ENCODE measurements at places on chromosomes 7 and 10.

- no peak for DNase-seq
Observed at GRCh38 chr10:597976-598375, 91.5 kb downstream of the DIP2C start.

- no peak for DNase-seq
Observed at GRCh38 chr7:24381894-24382505, 98.0 kb downstream of the NPY start.

- no peak for DNase-seq
Observed at GRCh38 chr10:9028231-9028630, 973.7 kb downstream of the GATA3 start.

GRCh38 chr7:42756841-42757240 is 155.0 kb downstream of the C7orf25 start:
- DNase-seq: no peak

GRCh38 chr10:127080317-127080716 is 116.1 kb downstream of the INSYN2A start:
- DNase-seq: no peak
